Stimulated activated CD8-positive, alpha-beta memory T cell treated with anti-CD3 and anti-CD28 coated beads, Interleukin-2, amount 100 ng/mL, for 1 hour (primary cell): ENCODE measurements at places on chromosomes 5 and 9.

DNA sequence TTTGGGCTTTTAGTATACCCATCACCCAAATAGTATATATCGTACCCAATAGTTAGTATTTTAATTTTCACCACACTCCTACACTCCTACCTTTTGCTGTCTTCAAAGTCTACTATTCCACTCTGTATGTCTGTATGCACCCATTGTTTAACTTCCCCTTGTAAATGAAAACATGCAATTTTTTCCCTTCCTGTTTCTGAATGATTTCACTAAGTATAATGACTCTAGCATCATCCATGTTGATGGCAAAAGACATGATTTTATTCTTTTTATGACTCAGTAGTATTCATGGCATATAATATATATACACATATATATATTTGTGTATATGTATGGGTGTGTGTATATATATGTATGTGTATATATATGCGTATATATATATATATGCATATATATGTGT is 63.1 kb upstream of the FAM174A start:
- DNase-seq: no peak

- no peak for DNase-seq
Measured at GRCh38 chr5:71475788-71476384, 20.4 kb downstream of the BDP1 start.

DNA sequence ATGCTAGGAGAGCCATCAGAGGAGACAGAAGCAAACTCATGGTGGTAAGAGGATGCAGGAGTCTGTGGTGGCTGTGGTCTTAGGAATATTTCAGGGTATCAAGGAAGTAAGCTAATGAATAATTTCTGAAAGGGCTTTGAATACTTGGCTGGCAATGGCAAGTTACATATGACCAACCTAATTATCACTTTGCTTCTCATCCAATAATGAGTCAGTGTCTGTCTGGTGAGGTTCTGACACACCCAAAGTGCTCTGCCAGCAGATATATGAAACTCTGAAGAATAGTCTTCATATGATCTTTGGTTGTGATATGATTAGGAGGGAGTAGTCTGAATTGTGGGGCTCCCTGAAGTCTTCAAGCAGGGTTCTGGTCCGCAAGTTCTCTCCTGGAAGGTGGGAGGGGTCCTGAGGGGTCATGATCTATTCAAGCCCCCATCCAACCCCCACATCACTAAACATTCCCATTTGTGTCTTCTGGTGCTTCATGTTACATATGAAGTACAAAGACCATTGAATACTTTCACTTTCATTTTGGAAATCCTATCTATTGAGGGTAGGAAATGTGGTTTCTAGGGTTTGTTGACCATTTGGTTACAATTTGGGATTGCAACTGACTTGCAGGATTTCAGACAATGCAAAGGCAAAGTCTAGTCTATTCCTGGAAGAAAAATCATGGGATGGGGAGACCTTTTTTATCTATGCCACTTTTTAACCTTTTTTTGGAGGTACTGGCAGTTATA is 199.9 kb upstream of the CDKN2B start:
- no peak for DNase-seq

DNA sequence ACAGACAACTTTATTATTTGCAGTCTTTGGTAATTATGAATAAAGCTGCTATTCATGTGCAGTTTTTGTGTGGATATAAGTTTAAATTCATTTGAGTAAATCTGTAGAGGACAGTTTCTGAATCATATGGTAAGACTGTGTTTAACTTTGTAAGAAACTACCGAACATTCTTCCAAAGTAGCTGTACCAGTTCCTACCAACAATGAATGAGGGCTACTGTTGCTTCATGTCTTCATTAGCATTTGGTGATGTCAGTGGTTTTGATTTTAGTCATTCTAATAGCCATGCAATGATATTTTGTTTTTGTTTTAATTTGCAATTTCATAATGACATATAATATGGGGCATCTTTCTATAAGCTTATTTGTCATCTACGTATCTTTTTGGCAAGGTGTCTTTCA is 501.3 kb upstream of the RORB start:
- DNase-seq: no peak

- no peak for DNase-seq
Measured at GRCh38 chr5:130994496-130995253, 170.4 kb downstream of the HINT1 start.

- DNase-seq: no peak
Measured at GRCh38 chr5:124888050-124888506, 141.6 kb upstream of the ZNF608 start.

GRCh38 chr5:130104895-130105688 is 200.8 kb downstream of the CHSY3 start:
- no peak for DNase-seq

DNA sequence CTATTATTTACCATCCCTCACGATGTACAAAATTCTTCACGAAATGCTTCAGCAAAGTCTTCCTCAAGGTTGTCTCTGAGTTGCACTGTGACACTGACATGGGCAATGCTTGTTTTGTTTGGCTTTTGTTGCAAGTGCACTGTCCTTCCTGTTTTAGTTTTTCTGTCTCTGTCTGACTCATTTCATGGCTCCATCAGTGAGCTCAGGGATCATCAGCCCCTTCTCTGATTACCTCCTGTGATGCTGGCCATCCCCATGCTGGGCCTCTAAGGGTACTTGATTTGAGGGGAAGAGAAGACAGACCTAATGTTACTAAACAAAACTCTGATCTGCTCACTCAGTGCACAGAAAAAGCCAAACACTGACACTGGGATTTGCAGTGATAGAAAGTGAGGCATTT is 37.6 kb upstream of the STX17 start:
- DNase-seq: no peak
